ENCODE measurements at places on chromosomes 1 and 21.
A peak's percentile ranks its signal among the peaks of the same experiment; 100 is the strongest.

DNA sequence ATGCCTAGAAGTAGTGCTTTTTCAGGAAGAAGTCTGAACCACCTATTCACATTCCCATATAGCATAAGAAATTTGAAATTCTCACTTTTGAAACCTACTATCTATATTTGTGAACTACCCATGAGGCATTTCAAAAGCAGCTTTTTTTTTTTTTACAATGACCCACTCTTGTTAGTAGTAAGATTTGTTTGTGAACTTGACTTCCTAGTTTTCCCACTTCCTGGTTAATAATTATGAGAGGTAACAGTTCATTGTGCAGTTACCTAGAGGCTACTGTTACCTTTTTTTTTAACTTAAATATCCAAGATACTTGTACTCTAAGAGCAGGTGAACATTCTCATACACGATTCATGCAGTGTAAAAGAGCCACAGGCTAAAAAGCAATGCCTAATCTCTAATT, 371.7 kb upstream of the ADGRL2 start:
- DNase-seq: no peak

GRCh38 chr1:238458899-238459298, 568.2 kb upstream of the ZP4 start:
- no peak for DNase-seq

DNA sequence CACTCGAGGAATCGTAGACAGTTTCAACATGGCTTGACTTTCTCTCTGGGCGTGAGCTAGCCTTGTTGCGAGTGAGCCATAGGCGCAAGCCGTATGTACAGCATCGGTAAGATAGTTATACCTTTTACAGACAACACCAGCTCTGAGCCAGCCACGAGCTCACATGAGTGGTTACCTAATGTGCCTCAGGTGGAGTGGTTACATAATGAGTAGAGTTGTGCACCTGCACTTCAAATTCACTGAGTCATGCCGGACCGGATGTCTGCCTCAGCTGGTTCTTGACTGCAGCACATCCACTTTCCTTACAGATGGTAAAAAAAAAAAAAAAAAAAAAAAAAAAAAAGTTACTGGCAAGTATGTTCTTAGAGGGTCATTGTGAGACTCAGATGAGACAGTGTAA, 360.4 kb upstream of the NR5A2 start:
- DNase-seq: no peak

GRCh38 chr1:158140764-158141192, 39.9 kb upstream of the CD1D start:
- no peak for DNase-seq

DNA sequence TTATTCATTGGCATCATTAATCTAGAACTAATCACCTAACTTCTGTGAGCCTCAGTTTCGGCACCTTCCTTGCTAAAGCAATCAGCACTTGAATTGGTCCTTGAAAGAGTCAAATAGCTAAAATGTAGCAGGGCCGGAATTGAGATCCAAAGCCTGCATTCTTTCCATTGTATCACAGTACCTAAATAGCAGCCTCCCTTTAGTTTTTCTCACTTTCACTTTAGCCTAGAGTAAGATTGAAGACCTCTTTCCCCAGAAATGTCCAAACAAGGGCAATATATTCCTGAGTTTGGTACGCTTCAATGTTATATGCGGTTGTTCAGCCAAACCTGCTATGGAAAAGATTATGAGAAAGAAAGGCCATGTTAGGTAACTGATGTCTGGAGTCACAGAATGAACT, 121.9 kb upstream of the BMP8A start:
- DNase-seq: no peak

DNA sequence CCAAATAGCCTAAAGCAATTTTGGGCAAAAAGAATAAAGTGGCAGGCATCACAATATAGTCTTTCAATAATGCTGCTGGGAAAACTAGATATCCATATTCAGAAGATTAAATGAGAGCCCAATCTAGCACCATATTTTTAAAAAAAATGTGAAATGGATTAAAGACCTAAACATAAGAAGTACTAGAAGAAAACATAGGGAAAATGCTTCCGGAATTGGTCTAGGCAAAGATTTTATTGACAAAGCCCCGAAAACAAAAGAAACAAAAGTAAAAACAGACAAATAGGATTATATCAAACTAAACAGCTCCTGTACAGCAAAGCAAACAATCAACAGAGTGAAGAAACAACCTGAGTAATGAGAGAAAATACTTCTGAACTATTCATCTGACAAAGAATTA, 48.6 kb upstream of the KCNK1 start:
- DNase-seq: no peak

- DNase-seq: no peak
These were observed 102.2 kb upstream of the GADD45A start for GRCh38 chr1:67582625-67583461.

DNA sequence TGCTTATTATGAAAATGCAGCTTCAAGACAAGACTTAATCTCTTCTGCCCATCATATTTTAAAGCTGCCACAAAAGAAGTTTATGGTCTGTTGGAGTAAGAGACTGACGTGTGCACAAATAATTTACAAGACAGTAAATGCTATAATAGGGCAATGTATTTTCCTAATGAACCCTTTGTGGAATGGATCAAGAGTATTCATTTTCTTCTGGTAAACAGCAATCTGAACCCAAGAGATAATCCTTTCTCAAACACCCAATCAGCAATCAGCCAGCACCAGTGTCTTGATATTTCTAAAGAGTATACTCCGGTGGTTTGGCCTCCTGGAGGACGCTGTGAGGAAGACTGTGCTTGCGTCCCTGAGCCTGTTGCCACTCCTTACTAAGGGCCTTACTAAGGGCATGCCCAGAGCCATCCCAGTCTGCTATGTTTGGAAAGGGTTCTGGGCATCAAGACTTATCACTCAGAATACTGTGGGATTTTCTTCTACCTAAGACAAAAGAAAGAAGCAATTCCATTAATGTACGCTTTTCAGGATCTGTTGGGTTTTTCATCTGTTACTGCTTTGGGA, 48.8 kb upstream of the LRRC8D start:
- DNase-seq: no peak

DNA sequence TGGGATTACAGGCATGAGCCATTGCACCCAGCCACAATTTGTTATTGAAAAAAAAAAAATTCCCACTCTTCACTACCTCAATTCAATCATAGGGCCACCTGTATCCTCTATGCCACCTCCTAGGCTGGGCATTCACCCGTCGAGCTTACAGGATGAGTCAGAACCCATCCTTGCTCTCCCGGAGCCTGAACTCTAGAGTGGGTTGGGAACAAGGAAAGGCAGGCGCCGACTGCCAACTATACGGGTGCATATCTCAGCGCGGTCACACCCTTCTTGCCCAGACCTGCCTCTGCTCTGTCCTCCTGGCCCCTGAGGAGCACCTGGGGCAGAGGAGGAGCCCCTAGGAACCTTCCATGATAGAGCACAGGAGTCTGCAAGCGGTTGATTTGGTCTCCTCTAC, 21.4 kb upstream of the LBR start:
- DNase-seq: no peak

DNA sequence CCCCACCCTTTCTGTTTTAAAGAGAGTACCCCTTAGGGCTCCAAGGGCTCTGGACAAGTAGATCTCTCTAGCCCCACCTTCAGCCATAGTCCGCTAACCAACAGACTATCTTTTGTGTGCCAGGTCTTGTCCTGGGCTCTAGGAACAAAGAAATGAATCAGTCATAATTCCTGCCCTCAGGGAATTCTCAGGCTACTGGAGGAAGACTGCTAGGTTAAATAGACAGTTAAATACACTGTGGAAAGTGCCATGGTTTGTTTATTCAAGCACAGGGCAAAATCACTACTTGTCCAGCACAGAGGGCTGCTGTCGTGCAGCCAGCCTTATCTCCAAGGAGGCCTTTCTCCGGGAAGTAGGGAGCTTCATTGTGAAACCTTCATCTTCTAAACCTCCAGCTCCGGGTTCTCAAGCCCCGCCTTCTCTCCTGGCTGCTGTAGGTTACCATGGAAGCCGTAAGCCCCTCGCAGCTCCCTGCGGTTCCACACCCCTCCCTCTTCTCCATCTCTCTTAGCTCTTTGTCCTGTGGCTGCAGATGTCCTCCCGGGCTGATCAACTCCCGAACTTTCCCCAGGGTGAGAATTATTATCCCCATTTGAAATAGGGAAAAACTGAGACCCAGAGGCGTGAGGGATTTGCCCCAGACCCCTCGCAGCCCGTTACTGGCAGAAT, 29.8 kb downstream of the SHISAL2A start:
- peak; percentile 90 for DNase-seq

GRCh38 chr1:46289976-46290375, 13.4 kb downstream of the LRRC41 start:
- no peak for DNase-seq

GRCh38 chr1:229905031-229905545, 161.9 kb upstream of the GALNT2 start:
- no peak for DNase-seq

- DNase-seq: no peak
These were observed 32.8 kb downstream of the OBSCN start for GRCh38 chr1:228240411-228241240.

GRCh38 chr1:87143413-87144135, 185.1 kb upstream of the LMO4 start:
- DNase-seq: no peak

DNA sequence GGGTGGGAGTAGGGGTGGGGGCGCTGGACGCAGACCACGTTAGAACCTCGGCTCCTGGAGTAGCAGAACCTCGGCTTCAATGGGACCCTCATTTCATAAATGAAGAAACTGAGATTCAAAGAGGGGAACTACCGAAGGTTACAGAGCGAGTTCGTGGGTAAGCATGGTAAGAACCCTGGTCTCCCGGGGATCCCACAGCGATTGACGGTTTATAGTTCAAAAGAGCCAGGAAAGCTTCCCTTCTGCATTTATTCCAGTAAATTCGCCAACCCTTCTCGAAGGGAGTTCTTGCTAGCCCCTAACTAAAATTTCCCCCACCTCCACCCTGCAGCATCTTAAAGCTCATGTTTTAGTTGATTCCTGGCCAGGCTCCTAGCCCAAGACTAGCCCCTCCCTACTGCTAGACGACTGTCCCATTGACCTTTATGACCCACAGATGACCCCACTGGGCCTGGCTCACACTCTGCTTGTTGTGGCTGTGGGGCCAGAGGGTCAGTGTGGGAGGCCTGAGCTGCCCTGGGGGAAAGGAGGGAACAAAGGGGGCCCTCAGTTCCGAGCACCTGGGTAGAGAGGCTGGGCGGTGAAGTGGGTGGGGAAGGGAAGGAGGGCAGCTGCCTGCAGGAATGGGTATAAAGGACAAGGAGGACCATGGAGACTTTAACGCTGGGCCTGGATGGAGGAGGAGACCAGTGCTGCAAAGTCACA, 558 bp upstream of the KIF21B start:
- DNase-seq: no peak

- DNase-seq: no peak
These were observed 42.1 kb upstream of the LEPR start for GRCh38 chr1:65378247-65378946.

DNA sequence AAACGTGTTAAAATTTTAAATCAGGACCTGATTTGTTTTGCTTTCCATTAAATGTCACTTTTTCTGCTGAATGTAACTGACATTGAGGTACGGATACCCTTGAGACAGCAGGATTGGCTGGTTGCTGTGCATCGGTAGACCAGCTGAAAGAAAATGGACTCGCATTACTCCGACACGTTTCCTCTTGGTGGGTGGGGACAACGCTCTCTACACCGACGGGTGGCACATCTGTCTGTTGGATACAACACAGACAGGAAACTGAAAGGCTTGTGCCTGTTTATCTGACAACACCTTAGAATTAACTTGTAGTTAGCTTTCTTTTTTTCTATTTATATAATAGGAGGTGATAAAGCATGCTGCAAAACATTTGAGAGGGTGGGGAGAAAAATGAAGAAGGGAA, 19.4 kb downstream of the PRPF38A start:
- no peak for DNase-seq

GRCh38 chr1:196152086-196152485, 456.2 kb downstream of the KCNT2 start:
- no peak for DNase-seq

- no peak for DNase-seq
These were observed 117.8 kb upstream of the PLXNA2 start for GRCh38 chr1:208362011-208362410.

- DNase-seq: no peak
These were observed 158.4 kb upstream of the COL6A1 start for GRCh38 chr21:45823100-45823681.

DNA sequence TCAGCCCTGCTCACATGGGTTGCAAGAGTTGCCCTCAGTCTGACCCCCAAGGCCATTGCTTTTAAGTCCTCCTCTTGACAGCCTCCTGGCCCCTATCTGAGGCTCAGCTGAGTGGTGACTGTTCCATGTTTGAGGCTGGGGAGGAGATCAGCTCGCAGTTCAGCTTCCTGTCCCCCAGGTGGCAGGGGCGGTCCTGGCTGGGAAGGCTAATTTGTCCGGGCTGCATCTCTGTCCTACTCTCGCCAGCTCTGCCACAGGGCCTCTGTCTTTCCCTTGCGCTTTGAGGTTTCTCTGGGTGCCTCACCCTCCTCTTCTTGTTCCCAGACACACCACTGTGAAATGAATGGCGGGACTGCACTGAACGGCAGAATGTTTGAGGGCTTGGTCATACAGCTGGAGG, 157.3 kb downstream of the KCNJ6 start:
- peak; percentile 66 for DNase-seq

- DNase-seq: peak; percentile 9
These were observed 100.5 kb upstream of the NEK7 start for GRCh38 chr1:198056255-198056654.

DNA sequence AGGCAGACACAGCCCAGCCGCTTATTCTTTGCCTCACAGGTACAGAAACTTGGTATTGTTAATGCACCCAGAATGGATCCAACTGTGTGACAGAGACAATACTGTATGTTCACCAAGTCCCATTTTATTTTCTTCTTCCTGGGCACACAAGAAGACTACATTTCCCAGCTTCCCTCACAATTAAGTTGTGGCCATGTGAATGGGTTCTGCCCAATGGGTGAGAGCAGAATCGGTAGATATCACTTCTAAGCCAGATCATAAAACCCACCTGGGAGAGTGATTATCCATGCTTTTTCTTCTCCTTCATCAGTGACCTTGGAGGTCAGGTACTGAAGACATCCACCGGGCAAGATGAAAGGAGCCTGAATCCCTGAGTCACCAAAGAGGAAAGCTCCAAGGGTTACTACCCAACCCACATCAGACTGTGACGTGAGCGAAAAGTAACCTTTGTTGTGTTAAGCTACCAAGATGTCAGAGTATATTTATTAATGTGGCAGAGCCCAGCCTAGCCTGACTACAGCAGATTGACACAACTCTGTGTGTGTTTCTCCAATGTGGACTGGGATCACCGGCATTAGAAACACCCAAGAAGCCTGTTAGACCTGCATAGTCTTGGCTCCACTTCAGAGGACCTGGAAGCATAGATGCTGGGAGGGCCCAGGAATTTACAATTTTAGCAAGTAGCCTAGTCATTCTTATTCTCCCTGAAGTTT, 79.1 kb upstream of the GRIK3 start:
- DNase-seq: no peak

- DNase-seq: peak; percentile 32
These were observed 16.3 kb upstream of the ACKR1 start for GRCh38 chr1:159188375-159188788.

Measured in EH (cell line).